NCI-H2029 (cell line): ENCODE measurements at places on chromosomes 6 and 20.

DNA sequence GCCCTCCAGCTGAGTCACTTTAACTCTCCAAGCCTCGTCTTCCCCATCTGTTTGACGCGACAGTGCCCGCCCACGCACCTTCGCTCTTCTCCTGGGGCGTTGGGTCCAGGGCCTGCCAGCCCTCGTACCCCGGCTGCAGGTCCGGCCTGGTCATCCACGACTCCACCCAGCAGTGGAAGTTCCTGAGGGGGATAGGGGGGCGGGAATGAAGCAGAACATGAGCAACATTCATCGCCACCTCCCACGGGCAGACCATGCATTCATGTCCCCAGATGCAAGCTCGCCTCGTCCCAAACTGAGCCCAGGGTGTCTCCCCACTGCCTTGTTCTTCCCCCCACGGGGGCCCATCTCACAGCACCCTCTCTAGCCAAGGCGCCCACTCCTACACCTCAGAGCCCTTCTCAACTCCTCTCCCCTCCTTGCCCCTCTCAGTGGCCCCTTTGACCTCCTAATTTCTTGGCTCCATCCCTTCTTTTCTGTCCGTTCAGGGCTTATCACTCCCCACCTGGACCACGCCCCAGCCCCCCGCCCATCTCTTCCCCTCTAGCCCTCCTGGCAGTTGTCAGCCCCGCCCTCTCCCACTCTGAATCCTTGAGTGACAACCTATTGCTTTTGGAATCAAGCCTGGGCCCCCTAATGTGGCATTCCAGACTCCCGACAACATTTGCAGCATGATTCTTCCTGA lies 23.7 kb downstream of the TGM2 start:
- no peak for DNase-seq

DNA sequence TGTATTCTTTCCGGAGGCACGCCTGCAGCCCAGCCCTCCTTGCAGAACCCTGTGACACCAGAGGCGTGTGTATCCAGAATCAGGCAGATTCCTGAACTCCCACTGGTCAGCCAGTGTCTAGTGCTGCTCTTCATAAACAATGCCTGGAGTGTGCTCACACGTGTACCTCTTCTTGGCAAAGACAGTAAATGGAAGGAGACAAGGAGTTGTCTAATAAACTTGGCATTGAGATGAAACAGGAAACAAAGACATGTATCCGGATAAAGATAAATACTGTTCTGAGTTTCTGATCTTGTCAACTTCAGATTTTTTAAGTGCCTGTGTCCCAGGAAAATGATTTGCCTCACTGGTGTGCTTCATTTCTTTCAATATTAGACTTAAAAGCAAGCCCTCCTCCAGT lies 1.7 kb downstream of the RPS6KA2 start:
- DNase-seq: no peak

- DNase-seq: no peak
Observed at GRCh38 chr20:61771805-61772350, 293.8 kb downstream of the TAF4 start.

DNA sequence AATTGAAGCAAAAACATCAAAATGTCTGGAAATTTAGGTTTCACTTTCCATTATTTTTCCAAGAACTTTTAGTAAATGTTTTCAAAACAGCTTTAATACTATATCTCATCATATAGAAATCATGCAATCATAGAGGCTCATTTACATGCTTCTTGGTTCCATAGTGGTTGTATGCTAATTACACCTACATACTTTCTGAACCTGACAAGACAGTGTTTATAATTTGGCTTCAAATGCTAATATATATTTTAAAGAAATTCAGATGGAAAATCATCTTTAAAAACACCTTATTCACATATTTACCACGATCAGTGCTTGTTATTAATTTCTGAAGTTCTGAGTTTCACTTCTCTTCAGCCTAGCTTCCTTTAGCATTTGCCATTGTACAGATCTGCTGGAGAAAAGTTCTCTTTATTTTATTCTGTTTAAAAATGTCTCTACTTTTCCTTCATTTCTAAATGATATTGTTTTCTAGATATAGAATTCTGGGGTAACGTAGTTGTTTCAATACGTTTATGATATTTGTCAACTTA lies 89.9 kb downstream of the PLCB1 start:
- no peak for DNase-seq

GRCh38 chr6:52310932-52311331 lies 26.4 kb upstream of the MCM3 start:
- no peak for DNase-seq

- no peak for DNase-seq
Observed at GRCh38 chr6:142318714-142319113, 16.9 kb downstream of the ADGRG6 start.

DNA sequence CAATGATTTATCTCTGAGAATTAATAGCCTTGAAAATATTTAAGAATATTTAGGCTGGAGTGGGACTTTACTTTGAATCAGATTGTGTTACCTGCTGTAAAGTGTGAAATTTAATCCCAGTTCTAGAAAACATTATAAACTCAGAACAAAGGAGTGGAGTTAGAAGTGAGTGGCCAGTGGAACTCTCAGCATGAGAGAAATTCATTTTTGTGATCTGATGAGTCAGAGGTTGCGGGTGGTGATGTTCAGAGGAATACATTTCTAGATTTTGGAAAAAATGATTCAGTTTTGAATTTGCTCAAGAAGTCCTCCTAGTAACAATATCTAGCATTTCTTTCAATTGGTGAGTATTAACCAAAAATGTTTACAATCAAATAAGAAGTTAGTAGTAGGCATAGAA lies 167.5 kb downstream of the ZFAND3 start:
- DNase-seq: no peak
